ENCODE measurements at places on chromosomes 7 and 10. TPM values are rescaled to one million over a fixed set of nuclear protein-coding genes. Genes with fewer than 3 reads are reported as not detected.
A peak's percentile ranks its signal among the peaks of the same experiment; 100 is the strongest.

- H3K4me1 ChIP-seq, result no peaks in the 10 kb centered on the region
- H3K4me3 ChIP-seq, result no peak overlapping the region
- H3K27ac ChIP-seq, result no peak overlapping the region
- no peaks in the 10 kb centered on the region for H3K36me3 ChIP-seq
Measured at GRCh38 chr7:142626420-142627035, 122.7 kb upstream of the PRSS1 start.

- H3K4me3 ChIP-seq, result no peak overlapping the region
- no peak for DNase-seq
- peaks cover 4% of the 10 kb centered on the region for H3K27me3 ChIP-seq
- H3K36me3 ChIP-seq, result peaks cover 6% of the 10 kb centered on the region
Measured at GRCh38 chr10:79236433-79236765, 110.9 kb upstream of the PPIF start.

DNA sequence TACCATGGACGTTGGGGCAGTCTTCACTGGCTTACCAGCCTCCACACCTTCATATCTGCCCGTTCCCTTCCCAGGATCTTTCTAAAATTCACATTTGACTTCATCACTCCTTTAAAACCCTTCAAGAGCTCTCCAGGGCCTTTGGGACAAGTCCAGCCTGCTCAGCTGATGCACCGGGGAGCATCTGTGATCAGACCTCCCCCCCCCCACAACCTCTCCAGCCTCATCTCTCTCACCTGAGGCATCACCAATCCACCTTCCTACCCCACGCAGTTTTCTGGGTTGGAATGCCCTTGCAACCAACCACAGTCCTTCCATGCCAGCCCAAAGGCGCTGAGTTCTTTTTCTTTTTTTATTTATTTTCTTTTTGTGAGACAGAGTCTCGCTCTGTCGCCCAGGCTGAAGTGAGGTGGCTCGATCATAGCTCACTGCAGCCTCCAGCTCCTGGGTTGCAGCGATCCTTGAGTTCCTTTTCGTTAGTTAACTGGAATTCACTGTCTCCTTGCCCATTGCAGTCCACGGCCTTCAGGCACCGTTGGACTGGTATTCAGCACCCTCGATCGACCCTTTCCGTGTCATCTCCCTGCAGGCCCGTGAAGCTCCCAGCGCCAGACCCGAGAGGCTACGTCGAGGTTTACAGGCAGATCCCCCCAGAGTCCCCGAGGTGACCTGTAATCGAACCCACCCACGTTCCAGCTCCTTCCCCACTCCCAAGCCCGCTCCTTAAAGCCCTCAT lies 654 bp downstream of the ALKBH4 start:
- H3K4me1 ChIP-seq, result peaks cover 19% of the 10 kb centered on the region
- no peak overlapping the region for H3K27ac ChIP-seq
- DNase-seq, result no peak
- peak overlapping the region; percentile 100 for H3K4me3 ChIP-seq

RTKN2 gene
- 2.4 TPM for total RNA-seq

DNA sequence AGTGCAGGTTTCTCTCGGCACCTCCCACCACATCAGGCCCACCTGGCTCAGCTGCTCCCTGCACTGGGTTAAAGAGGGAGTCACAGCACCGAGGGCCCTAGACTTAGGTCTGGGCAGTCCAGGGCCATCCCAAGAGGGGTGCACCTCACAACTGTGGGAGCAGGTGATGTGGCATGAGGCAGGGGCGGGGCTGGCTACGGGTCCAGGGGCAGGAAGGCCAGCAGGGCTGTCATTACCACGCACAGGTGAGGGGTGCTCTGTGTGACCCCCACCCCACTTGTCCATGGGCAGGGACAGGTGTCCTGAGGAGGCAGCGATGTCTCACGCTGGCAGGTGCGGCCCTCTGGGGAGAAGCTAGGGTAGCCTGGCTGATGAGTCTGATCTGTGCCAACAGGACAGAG lies 40.5 kb upstream of the DPYSL4 start:
- H3K4me3 ChIP-seq, result no peak overlapping the region
- H3K36me3 ChIP-seq, result no peaks in the 10 kb centered on the region
- H3K27me3 ChIP-seq, result peaks cover 21% of the 10 kb centered on the region
- H3K4me1 ChIP-seq, result peaks cover 5% of the 10 kb centered on the region
- DNase-seq, result no peak
- no peak overlapping the region for H3K27ac ChIP-seq

GRCh38 chr10:70441895-70442309 lies 421 bp upstream of the NODAL start:
- H3K27me3 ChIP-seq, result peaks cover 48% of the 10 kb centered on the region
- H3K36me3 ChIP-seq, result no peaks in the 10 kb centered on the region
- peaks cover 32% of the 10 kb centered on the region for H3K4me1 ChIP-seq
- H3K4me3 ChIP-seq, result no peak overlapping the region

RNF148 gene
- total RNA-seq, result 0.44 TPM

FBXO24 gene
- total RNA-seq, result 0.80 TPM

DNA sequence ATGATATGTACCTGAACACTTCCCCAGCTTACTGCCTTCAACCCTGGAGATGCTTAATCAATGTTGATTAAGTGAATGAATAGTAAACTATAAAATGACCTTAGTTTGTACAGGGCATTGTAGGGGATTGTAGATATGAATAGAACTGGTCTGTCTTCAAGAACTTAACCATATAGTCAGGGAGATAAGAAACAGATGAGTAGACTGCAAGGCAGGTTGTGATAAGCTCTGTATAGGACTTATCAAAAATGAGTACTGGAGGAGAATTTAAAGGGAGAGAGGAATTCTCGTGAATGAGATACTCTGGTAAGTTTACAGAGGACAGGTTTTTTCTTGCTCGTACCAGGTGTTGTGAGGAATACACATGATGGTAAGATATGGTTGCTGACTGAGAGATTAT lies 27.6 kb downstream of the SGPL1 start:
- no peak for DNase-seq
- no peaks in the 10 kb centered on the region for H3K27me3 ChIP-seq
- H3K4me3 ChIP-seq, result no peak overlapping the region
- no peak overlapping the region for H3K27ac ChIP-seq

DNA sequence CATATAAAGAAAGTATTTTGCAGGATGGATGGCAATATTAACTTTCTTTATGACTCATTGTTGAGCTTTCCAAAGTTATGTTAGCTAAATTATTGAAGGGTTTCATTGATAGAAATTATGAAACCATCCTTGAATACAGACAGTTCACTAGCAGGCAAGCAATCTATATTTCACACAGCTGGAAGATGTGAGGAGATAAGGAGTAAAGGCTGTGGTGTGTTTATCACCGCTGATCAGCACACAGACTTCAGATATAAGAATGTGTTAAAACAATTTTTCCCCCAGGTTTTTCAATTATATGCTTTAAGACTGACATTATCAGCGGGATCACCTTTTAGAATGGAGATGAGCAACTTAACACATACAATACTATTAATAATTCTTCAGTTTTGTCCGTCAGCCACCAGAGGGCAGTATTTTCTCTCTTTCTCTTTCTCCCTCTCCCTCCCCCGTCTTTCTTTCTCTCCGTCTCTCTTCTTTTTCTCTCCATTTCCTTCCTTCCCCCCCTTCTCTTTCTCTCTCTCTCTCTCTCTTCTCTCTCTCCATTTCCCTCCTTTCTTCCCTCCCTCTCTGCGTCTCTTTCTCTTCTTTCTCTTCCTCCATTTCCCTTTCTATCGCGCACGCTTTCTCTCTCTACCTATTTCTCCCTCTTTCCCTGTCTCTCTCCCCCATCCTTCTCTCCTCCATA lies 62.9 kb upstream of the FAM171A1 start:
- no peaks in the 10 kb centered on the region for H3K36me3 ChIP-seq
- H3K27ac ChIP-seq, result no peak overlapping the region

AGR3 gene
- total RNA-seq, result not detected
